ENCODE measurements at places on chromosomes 4 and X. TPM values are rescaled to one million over a fixed set of nuclear protein-coding genes. Genes with fewer than 3 reads are reported as not detected.

Gene ARMCX2
- 4.3 TPM for total RNA-seq

Gene MAGEE1
- 1.8 TPM for total RNA-seq

Gene APLN
- total RNA-seq: 1.1 TPM

Gene MID1
- 0.36 TPM for total RNA-seq

Gene F8A2
- total RNA-seq: not detected

Gene CORIN
- total RNA-seq: not detected

Gene CENPI
- total RNA-seq: 18.3 TPM

Gene SERPINA7
- not detected for total RNA-seq

Gene ITGB1BP2
- 10.4 TPM for total RNA-seq

Gene ARAP2
- total RNA-seq: 124 TPM

Gene MAGEC2
- not detected for total RNA-seq

Gene CFAP299
- total RNA-seq: not detected

Gene CTAG1B
- not detected for total RNA-seq

DNA sequence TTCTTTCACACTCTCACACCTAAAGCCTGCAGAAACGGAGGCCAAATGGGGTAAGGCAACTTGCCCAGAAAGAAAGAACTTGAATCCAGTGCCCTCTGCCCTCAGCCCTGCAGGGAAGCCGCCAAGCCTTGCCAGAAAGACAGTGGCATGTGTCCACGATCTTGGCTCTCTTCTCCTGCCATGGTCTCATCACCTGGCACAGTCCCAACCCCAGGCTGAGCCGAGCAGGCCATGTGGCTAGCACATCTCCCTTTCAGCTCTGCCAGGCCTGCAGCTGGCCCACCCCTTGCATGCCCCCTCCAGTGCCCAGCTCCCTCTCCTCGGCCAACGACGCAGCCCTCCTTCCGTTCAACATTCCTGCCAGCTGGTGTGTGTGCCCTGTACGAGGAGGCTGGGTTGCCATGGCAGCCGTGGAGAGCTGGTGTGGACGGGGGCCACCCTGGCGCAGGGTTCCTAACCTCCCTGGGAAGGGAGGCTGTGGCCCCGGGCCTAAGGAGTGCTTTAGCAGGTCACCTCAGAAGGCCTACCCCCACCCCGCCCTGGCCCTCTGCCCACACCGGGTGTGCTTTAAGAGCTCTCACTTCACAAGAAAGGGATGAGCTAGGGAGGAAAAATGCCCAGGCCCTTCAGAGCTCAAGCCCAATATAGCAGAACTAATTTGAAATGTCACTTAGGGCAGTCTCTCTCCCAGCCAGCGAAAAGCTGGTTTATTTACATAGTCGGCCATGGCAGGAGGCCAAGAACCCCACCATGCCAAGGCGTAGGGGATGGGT, 73.0 kb upstream of the PJA1 start:
- no peak for DNase-seq

GRCh38 chr4:14323191-14323590, 679.1 kb upstream of the CPEB2 start:
- DNase-seq: no peak

DNA sequence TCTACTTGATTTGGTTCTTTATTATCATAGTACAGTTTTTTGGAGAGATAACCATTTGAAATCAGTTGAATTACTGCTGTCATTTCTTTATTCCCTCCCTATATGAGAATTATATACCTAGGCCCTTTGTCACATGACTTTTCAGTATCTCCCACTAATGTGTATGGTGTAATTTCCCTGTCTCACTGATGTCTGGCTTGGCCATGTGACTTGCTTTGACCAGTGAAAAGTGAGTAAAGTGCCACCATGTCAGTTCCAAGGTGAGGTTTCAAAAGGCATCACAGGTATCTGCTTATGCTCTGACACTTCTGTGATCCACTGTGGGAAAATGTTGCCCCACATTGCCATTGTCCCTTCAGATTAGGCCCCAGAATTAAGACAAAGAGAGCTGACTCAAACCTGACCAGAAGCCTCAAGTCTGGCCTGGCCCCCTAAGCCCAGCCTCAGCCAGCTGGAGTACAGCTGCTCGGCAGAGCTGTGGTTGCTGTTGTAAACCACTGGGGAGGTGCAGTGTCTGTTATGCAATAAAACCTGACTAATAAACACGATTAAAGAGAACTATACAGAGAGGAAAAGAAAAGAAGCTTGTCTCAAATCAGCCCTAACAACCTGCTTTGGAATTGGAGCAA, 27.5 kb downstream of the SETD7 start:
- DNase-seq: peak; percentile 77

DNA sequence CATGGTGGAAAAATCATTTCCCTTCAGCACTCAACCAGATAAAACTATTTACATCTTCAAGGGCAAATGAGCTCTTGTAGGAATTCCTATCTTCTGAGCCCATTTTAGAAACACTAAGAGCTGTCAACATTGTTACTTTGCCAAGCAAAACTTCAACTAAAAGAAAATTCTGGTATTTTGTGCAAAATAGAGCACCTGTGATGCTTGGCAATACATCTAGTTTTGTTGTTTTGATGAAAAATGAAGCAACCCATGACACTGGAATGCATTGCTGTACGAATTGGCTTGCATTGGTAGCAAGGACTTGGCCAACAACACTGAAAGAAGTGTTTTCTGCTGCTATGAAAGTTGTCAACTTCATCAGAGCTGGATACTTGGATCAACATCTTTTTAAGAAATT, 194.4 kb downstream of the COX18 start:
- no peak for DNase-seq

GRCh38 chr4:181350615-181351415, 892.4 kb upstream of the TENM3 start:
- no peak for DNase-seq

DNA sequence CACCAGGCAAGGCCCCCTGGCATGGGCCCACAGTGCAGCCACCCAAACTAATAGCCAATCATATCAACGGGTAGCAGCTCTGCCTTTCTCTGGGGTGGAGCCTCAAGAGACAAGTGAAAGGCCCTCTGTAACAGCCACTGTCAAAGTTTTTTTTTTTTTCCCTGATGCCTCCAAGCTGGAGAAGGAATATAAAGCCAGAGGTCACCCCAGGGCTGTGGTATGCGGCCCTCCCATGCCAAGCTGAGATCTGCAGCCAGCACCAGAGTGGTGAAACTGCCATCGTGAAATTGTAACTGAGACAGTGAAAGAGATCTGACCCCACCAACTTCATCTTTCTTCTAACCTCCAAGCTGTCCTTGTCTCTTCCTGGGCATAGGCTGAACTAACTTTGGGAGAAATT, 407.0 kb downstream of the KLHL4 start:
- DNase-seq: no peak

- DNase-seq: no peak
These were observed 273.3 kb downstream of the SH2D1A start for GRCh38 chrX:124619710-124620109.

DNA sequence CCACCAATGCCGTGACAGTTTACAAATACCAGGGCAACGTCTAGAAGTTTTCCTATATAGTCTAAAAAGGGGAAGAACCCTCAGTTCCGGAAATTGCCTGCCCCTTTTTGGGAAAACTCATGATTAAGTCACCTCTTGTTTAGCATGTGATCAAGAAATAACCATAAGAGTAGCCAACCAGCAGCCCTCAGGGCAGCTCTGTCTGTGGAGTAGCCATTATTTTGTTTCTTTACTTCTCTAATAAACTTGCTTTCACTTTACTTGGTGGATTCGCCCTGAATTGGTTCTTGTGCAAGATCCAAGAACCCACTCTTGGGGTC, 20.0 kb upstream of the HOPX start:
- no peak for DNase-seq

DNA sequence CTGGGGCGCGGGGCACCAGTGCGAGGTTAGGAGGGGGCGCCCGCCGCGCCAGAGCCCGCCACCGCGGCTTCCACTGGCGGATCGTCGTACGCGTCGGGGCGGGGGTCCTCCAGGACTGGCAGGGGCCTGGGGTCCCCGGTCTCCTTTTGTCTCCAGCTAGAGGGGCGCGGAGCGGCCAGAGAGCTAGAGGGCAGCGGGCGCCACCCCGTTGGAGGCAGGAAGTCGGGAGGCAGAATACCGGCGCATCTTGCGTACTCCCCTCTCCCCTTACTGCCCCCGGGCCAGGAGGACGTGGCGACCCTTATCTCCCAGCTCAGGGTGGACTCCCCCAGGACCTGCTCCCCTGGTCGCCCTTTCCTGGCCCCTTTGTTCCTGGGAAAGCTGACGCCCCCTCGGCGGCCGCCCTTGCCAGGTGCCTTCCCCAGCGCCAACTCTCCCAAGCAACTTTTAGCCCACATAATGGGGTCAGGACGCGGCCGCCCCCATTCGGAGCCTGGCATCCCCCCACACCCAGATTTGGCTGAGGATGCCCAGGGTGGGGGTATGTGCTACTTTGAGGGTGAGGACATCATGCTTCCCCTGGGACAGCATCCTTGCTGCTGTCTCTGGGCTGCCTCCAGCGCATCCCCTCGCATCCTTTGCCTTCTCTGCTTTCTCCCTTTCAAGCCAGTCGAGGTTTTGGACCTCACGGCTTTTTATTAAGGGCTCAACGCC, 933 bp downstream of the CNKSR2 start:
- no peak for DNase-seq

DNA sequence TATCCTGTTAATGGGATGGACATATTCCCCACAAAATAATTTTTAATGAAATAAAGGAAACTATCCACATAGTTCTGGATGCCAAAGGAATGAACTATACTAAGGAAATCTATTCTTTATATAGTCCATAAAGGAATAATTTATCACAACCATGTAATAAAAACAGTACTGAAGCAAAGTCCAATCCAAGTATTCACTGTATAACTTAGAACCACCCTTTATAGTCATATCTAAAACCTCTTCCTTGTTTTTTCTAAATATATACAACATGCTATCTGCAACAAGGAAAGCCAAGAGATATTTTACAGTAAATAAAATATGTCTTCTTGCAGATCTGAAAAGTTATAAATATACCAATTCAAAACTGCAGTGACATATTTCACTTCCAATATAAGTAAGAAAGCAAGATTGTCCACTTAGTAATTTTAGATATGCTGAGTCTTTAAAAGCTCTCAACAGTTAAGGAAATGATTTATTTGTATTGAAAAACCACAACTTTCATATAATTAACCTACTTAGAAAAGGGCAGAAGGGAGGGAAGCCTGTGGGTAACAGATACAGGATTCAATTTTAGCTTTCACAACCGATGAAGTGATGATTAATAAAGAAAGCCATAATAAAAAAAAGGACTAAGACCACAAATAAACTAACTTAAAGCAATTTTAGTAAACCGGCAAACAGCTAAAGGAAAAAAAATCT, 8.0 kb downstream of the NR3C2 start:
- DNase-seq: no peak

DNA sequence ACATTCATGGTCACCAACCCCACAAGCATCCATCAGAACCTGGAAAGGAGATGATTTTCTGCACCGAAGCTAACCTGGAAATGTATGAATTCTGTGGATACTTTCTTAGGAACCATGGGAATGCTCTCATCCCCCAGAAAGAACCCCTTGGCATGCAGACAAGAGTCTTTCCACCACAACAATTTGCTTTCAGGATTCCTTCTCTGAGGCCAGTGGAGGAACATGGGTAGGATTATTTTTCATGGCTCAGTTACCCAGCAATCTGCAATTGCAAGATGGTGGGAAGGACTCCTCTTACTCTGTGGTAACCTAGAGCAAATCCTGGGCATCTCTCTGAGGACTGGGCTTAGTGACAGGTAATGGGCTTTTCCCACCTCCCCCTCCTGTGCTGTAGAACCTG, 131.9 kb upstream of the MSX1 start:
- no peak for DNase-seq

- no peak for DNase-seq
These were observed 759 bp downstream of the ZC4H2 start for GRCh38 chrX:64975491-64975890.

- peak; percentile 84 for DNase-seq
These were observed 430 bp downstream of the HDAC6 start for GRCh38 chrX:48802089-48802904.

DNA sequence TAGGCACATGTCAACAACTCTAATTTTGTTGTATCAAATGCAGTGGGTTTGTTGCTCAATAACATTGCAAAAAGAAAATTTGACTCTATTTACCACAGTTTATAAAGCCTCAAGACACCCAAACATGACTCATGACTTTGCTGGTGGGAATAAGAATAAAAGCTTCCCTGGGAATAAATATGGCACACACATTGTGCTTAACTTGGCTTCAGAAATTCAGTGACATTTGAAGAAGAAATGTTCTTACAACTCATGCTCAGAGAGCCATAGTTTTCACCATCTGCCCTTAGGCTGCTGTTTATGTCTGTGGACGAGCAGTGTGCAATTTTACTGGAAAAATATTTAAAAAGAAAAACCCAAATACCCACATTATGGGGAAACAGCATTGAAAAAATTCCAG, 60.9 kb downstream of the SPATA18 start:
- DNase-seq: no peak

DNA sequence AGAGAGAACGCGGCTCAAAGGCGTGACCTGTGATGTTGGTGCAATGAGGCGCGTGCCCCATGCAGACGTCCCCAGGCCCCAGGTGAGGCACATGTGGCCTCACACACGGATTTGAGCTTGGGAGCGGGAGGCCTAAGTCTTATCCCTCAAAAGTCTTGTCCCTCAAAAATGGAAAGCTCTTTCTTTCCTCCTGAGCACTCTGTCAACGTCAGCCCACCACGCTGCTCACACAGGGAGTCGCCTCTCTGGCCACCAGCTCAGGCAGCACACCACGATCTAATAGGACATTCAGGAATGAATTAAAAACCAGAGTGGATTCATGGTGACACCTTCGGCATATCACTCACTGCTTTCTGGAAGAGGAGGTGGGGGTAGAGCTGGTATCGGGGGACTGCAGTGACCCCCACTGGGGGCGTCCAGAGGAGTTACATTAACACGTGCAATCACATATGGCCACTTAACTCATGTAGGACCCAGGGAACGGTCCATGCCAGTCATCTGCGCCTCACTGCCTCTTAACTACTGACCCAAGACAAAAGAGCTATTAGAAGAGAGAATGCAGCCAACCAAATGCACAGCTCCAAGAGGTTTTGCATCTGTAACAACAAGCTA, 21.9 kb upstream of the CYP4V2 start:
- no peak for DNase-seq

DNA sequence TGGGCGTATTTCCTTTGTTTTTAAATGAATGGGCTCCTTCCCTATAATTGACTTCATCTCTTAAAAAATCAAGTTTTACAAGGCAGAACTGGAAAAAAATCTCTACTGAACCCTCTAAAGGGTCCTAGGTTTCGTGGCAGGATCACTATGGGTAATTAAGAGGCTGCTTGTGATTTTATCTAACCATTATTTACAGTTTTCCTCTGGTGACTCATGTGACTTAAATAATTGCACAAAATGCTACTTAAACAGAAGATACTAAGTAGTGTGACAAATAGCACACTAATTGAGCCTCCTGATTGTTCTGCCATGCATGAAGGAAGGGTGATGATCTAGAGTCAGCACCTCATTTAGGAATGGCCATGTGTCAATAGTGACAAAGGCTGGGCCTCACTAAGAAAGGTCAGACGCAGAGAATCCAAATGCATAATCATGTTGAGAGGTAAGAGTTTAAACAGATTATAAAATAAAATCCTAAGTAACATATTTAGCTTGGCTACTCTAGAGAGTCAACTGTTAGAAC, 35.5 kb downstream of the OFD1 start:
- no peak for DNase-seq

GRCh38 chr4:112199041-112199440, 32.5 kb upstream of the AP1AR start:
- DNase-seq: no peak
